GM04504 (cell line): ENCODE measurements at places on chromosomes 7 and 10.

GRCh38 chr7:151066273-151066974, 7.0 kb downstream of the SLC4A2 start:
- no peak for DNase-seq

DNA sequence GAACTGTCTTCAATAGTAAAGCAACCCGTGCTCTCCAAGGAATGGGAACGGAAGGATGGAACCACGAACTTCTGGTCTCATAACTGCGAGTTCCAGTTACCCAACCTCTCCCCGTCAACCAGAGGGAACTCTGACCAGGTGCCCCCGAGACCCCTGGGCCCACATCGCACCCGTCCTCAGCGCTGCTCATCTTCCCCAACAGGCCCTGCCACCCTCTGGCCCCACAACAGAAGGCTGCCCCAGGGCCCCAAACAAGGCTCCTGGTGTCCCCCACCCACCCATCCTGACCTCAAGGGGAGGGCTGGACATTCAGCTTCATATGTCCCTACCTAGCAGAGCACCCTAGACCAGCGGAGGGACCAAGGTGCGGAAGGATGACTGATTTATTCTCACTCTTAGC, 22.7 kb downstream of the PITRM1 start:
- no peak for DNase-seq

GRCh38 chr7:70570029-70570428, 561.9 kb upstream of the GALNT17 start:
- no peak for DNase-seq

DNA sequence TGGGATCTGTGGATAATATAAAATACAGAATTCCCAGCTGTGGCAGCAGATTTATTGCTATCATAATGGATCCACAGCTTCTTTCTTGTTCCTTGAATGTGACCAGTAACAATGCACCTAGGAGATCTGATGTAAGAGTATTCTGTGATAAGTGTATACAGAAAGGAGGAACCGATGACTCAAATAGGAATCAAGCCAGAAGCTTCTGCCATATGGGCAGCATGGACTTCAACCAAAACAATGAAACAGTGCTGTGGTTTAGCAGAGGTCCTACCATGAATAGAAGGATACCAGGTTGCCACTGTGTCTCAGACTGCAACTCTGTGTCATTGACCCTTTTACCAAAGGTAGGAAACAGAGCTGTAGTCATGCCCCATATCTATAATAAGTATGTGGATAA, 81.8 kb downstream of the PTPRZ1 start:
- peak; percentile 42 for DNase-seq

DNA sequence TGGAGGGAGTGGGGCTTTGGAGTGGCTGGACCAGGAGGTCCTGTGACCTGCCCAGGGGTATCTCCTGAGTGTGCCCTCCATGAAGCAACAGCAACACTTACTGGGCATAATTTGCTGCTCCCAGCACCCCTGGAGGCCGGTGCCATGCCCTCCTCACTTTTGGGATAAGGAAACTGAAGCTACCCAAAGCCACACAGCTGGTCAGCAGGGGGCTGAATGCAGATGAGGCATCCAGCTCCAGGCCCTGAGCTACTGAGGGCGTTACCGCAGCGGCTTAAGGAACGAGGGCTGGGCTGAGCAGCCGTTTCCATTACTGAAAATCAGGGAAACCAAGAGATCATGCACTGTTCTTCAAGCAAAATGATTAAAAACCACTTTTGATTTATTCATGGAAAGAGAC, 408.9 kb downstream of the GLRX3 start:
- no peak for DNase-seq

GRCh38 chr7:45435846-45436245, 138.3 kb upstream of the ADCY1 start:
- peak; percentile 73 for DNase-seq

- DNase-seq = no peak
Measured at GRCh38 chr10:91012502-91012901, 91.6 kb upstream of the ANKRD1 start.

DNA sequence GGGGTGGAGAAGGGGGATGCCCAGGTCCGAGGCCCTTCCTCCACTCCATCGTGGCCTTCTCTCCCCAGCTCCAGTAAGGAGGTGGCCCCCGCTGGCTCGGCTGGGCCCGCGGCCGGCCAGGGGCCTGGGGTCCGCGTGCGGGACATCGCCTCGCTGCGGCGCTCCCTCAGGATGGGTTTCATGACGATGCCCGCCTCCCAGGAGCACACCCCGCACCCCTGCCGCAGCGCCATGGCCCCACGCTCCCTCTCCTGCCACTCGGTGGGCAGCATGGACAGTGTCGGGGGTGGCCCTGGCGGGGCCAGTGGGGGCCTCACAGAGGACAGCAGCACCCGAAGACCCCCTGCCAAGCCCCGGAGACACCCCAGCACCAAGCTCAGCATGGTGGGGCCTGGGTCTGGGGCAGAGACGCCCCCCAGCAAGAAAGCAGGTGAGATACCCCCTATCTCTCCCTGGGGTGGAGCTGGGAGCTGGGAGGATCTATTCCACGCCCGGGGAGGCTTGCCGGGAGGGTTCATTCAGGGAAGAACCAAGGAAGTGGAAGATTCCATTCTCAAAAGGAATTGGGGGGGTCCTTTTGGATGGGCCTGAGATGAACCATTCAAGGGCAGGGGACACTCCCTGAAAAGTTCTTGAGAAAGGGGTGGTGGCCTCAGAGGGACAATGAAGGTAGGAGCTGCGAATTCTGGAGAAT, 3.2 kb downstream of the NYAP1 start:
- no peak for DNase-seq

DNA sequence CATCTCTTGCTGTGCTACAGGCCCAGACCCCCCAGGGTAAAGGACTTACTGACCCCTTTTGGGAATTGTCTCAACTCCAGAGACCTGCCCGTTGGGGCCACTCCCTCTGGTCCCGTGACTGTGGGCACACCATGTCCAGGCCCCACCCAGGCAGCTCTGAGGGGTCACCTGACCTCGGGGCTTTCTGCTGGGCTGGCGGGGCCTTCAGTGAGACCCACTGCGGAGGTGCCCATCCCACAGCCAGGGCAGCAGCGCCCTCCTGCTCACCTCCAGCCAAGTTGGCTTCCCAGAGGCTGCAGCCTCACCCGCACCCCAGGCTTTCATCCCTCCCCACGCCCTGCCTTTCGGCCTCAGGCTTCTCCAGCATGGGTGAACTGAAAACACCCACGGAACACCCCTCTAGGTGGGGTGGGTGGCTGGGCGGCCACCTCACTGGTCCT, 147.2 kb downstream of the DNAJB6 start:
- no peak for DNase-seq

DNA sequence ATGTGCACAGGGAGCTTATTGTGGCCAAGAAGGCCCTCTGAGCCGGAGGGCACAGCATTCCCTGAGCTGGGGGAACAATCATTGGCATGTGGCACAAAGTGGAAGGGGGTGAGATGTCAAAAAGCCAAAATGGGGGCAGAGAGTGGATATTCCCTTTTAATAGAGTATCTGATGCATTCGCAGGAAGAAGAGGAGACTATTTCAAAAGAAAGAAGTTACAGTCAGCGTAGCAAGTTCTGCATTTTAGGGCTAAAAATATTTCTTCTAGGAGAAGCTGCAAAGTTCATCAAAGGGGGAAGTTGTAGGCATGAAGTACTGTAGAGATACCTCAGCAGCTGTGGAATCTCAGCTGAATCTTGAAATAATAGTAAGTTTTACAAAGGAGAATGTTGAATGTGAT, 136.0 kb upstream of the WDR11 start:
- DNase-seq = no peak

DNA sequence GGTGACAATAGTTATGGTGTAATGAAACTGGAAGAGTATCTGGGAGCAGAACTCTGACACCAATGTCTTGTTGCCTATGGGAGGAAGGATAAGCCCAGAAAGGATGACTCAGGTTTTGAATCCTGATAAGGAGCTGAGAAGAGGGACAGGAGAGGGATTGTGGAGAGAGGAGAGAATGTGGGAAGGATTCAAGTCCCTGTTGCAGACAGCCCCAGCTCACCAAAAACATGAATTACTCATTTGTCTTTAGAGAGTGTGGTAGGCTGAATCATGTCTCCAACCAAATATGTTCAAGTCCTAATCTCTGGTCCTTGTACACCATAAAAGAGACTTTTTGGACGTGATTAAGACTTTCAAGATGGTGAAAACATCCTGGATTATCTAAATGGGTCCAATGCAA, 206.9 kb upstream of the PHYHIPL start:
- DNase-seq = no peak

GRCh38 chr10:132361581-132362101, 29.6 kb downstream of the LRRC27 start:
- no peak for DNase-seq

DNA sequence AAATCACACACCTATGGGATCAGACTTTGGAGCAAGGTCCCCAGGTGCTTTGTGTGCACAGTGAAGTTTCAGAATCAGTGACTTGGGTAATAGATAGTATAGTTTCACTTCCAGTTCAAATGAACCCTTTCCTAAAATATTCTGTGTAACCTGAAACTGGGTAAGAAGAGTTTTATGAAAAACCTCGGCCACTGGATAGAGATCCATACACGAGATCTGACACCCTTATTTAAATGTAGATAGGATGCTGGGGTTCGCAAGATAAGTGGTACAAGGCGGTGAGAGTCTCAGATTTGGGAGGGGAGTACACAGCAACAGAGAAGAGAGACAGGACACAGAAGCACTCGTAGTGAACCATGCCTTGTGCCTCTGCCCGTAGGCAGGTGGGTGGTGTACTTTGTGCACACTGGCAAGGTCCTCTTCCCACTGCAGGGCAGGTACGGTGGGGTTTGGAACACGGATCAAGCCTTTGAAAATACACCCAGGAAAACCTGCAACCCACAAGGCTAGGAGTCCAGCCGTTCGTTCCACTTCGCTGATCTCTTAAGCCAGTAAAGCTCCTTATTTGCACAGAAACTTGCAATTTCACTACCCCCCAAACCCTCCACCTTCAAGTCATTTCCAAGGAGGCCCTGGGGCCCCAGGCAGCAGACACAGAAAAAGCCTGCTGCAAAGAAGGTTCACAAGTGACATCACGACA, 162.8 kb downstream of the USP6NL start:
- DNase-seq = no peak

DNA sequence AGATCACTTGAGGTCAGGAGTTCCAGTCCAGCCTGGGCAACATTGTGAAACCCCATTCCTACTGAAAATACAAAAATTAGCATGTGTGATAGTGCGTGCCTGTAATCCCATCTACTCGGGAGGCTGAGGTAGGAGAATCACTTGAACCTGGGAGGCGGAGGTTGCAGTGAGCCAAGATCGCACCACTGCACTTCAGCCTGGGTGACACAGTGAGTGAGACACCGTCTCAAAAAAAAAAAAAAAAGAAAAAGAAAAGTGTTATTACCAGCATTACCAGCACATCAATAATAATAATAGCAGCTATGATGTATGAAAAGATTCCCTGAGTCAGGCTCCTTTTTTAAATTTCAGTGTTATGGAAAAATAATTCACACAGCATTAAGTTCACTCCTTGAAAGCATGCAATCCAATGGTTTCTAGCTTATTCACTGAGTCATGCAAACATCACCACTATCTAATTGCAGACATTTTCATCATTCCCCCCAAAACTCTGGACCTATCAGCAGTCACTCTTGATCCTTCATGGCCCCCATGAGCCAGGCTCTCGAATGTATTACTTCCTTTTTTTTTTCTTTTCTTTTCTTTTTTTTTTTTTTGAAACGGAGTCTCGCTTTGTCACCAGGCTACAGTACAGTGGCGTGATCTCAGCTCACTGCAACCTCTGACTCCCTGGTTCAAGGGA, 228.4 kb downstream of the FANK1 start:
- DNase-seq = no peak

DNA sequence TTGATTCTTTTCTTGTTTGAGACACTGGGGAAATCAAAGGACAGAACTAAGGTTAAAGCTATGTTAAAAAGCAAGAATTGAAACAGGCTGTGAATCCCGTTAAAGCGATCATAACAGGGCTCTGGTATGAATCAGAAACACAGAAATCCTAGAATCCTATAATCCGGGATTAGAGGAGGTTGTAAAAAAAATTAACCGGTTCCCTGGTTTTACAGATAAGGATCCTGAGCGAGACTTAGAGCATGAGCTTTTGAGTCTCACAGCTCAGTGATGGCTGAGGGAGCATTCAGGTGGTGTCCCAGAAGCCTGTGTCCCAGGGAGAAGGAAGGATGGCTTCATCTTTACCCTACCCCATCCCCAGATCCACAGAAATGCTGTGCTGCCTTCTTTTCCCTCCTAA, 461.3 kb downstream of the PAXIP1 start:
- DNase-seq = no peak

DNA sequence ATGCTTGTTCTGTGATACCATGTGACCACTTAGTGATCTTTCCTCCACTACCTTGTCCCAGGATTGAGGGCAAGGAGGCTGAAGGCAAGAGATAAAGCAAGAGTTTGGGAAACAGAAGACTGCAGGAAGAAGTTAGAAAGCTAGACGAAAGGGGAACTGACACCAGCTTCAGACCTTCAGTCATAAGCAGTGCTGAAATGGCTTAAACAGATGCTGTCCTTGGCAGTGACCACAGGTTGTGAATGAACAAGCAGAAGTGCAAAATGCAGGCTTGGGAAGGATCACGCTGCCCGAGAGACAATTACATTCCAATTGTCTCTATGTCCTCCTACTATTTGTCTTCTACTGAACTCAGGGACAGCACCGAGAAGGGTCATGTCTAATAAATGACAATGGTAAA, 704.9 kb upstream of the AUTS2 start:
- no peak for DNase-seq

- no peak for DNase-seq
Measured at GRCh38 chr10:92901819-92902251, 53.5 kb downstream of the EXOC6 start.

DNA sequence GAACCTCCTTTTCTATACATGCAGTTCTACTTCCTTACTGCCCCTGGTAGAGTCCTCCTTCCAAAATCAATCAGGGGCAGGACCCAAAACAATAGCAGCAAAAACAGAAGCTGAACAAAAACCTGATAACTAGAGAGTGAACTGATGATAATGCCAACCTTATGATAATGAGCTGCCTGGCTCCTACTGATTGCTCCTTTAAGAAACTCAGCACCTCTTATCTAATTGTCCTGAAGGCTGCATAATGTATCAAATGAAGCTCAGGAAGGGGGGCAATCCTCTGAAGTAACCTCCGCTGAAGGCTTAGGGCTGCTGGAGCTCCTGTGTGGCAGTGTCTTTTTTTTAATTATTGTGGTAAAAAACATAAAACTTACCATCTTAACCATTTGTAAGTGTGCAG, 257.0 kb downstream of the PHTF2 start:
- no peak for DNase-seq

GRCh38 chr7:293681-294439, 3.9 kb downstream of the FOXL3 start:
- no peak for DNase-seq

DNA sequence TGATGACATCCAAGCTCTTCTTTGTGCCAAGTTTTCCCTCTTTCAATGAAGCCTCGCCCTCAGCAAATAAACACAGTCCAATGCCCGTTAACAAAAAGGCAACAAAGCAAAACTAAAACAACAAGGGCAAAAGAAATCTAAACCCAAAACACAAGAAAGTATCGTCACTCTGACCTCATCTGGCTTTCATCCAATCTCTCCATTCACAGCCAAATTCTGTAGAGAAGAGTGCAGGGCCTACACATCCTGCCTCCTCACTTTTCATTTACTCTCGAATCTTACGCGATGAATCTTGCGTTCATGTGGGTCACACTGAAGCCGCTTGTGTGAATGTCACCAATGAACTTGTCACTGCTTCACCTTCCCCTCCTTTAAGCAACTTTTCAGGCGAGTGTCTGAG, 15.9 kb upstream of the AKR1E2 start:
- DNase-seq = no peak

GRCh38 chr10:14583252-14583651, 191.4 kb downstream of the FAM107B start:
- DNase-seq = no peak
